ENCODE measurements at places on chromosomes 5 and 9. TPM values are rescaled to one million over a fixed set of nuclear protein-coding genes. Genes with fewer than 3 reads are reported as not detected.

DNA sequence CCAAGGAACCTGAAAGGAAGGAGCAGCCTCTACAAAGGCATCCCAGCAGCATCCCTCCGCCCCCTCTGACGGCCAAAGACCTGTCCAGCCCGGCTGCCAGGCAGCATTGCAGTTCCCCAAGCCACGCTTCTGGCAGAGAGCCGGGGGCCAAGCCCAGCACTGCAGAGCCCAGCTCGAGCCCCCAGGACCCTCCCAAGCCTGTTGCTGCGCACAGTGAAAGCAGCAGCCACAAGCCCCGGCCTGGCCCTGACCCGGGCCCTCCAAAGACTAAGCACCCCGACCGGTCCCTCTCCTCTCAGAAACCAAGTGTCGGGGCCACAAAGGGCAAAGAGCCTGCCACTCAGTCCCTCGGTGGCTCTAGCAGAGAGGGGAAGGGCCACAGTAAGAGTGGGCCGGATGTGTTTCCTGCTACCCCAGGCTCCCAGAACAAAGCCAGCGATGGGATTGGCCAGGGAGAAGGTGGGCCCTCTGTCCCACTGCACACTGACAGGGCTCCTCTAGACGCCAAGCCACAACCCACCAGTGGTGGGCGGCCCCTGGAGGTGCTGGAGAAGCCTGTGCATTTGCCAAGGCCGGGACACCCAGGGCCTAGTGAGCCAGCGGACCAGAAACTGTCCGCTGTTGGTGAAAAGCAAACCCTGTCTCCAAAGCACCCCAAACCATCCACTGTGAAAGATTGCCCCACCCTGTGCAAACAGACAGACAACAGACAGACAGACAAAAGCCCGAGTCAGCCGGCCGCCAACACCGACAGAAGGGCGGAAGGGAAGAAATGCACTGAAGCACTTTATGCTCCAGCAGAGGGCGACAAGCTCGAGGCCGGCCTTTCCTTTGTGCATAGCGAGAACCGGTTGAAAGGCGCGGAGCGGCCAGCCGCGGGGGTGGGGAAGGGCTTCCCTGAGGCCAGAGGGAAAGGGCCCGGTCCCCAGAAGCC, 30.8 kb downstream of the CD180 start:
- peak; percentile 95 for DNase-seq

- peak; percentile 87 for DNase-seq
Measured at GRCh38 chr9:97237951-97238889, 69.2 kb upstream of the CCDC180 start.

DNA sequence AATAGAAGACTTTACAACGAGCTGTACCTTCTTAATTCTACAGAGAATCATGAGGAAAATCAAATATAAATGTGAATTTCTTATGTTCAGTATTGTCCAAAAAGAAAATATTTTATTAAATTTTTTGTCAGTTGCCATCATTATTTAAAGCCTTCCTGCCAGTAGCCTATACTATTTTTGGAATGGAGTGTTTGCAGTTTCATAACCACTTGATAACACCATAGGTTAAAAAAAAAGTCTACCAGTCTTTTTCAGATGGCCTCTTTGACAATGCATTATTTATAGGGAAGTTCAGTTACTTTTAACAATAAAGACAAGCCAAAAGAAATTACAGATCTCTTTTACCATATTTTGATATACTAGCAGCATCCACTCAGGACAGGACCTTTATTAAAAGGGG, 80.3 kb upstream of the CCDC152 start:
- DNase-seq, result no peak

LSM11 gene
- total RNA-seq, result 3.9 TPM

PDLIM4 gene
- total RNA-seq, result 117 TPM

DNA sequence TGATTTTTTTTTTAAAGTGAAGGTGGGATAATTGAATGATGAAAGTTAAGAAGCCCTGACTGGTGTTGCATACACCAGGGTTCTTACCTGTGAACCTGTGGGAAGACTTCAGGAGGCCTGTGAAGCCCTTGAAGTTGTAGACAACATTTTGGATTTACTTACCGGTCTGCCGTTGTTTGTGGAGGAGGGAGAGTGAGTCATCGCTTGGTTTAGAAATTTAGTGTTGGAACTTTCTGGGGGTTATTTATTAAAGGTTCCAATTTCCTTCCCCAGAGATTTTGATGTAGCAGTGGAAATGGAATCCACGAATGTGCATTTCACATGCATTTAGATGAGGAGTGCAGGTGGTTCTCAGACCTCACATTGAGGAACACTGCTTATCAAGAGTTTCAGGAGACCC, 49.6 kb downstream of the ARHGAP26 start:
- no peak for DNase-seq

GARIN3 gene
- total RNA-seq, result not detected

DNA sequence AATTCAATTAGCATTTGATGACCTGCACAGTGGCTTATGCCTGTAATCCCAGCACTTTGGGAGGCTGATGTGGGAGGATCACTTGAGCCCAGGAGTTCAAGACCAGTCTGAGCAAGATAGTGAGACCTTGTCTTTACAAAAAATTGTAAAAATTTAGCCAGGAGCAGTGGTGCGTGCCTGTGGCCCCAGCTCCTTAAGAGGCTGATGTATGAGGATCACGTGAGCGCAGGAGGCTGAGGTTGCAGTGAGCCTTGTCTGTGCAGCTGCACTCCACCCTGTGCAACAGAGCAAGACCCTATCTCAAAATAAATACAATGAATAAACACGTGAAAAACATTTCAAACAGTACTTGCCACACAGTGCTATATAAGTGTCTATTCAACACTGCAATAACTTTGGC, 4.2 kb downstream of the ABCA1 start:
- no peak for DNase-seq

ARHGAP26 gene
- 14.8 TPM for total RNA-seq

GRCh38 chr9:84997472-84997871, 327.9 kb downstream of the NTRK2 start:
- no peak for DNase-seq
